ENCODE measurements at places on chromosomes 3 and 15. TPM values are rescaled to one million over a fixed set of nuclear protein-coding genes. Genes with fewer than 3 reads are reported as not detected.

The CCDC33 gene
- total RNA-seq: 1.6 TPM

The SAMD7 gene
- not detected for total RNA-seq

The TJP1 gene
- 74.3 TPM for total RNA-seq

The SMCO1 gene
- not detected for total RNA-seq

The KIF23 gene
- total RNA-seq: 9.9 TPM

The FGF12 gene
- 118 TPM for total RNA-seq

The ZMYND10 gene
- 23.8 TPM for total RNA-seq

The ZCWPW2 gene
- 2.8 TPM for total RNA-seq

The SSUH2 gene
- 0.69 TPM for total RNA-seq

The THRB gene
- 11.1 TPM for total RNA-seq

The PRICKLE2 gene
- 69.9 TPM for total RNA-seq

The GPR87 gene
- not detected for total RNA-seq

The ALS2CL gene
- total RNA-seq: 2.1 TPM

The TAGLN3 gene
- 103 TPM for total RNA-seq

The HLTF gene
- 88.6 TPM for total RNA-seq

The FBXW12 gene
- 1.8 TPM for total RNA-seq

The ZNF385D gene
- 36.7 TPM for total RNA-seq

The PLAAT1 gene
- total RNA-seq: 13.6 TPM

The GNAT1 gene
- total RNA-seq: not detected

The KCNH8 gene
- 18.0 TPM for total RNA-seq

The SLC12A1 gene
- total RNA-seq: 5.8 TPM

The ZNF660 gene
- total RNA-seq: 11.5 TPM

The TM6SF1 gene
- 5.8 TPM for total RNA-seq

The IMP3 gene
- total RNA-seq: 30.4 TPM

The CACNA2D3 gene
- 69.7 TPM for total RNA-seq

The CADPS gene
- total RNA-seq: 370 TPM

The ZNF621 gene
- total RNA-seq: 15.5 TPM

The GP9 gene
- total RNA-seq: not detected

The HTR3E gene
- not detected for total RNA-seq

The ACKR4 gene
- not detected for total RNA-seq

The CFAP100 gene
- total RNA-seq: 6.5 TPM

The PARP15 gene
- under 0.01 TPM for total RNA-seq

The DUOXA2 gene
- total RNA-seq: not detected

The CYP8B1 gene
- total RNA-seq: not detected

The ADAMTSL3 gene
- 2.3 TPM for total RNA-seq

The SYNPR gene
- total RNA-seq: 105 TPM

The LRRIQ4 gene
- total RNA-seq: 1.6 TPM

The NPAP1 gene
- total RNA-seq: 0.69 TPM

The KBTBD12 gene
- 1.8 TPM for total RNA-seq

The HRG gene
- not detected for total RNA-seq

The SLC25A36 gene
- 150 TPM for total RNA-seq

The OR5K3 gene
- not detected for total RNA-seq

The UBAP1L gene
- total RNA-seq: 5.8 TPM

The EIF4G1 gene
- 119 TPM for total RNA-seq

The ERICH6 gene
- 0.46 TPM for total RNA-seq

The SH3GL3 gene
- total RNA-seq: 52.8 TPM

The TASOR gene
- 171 TPM for total RNA-seq

The KLHL40 gene
- 0.23 TPM for total RNA-seq

The NAA80 gene
- 5.5 TPM for total RNA-seq

The SCN11A gene
- total RNA-seq: 0.46 TPM

The VEPH1 gene
- total RNA-seq: 26.1 TPM

Measured in diencephalon (tissue), 1 donor.